ENCODE measurements at places on chromosomes 6 and 20.

DNA sequence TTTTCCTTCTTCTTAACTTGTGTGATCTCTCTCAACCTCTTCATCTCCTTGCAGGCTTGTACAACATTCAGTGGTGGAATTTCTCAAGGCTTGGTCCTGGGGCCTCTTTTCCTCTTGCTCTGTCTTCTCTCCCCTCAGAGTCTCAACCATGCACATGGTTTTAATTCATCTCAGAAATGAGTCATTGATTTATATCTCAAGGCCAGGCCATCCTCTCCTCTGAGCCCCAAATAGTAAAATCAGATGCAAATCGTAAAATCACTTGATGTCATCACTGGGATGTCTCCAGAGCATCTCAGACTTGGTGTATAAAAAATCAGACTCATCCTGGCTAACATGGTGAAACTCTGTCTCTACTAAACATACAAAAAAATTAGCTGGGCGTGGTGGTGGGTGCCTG lies 85.0 kb downstream of the FNDC1 start:
- DNase-seq = no peak

GRCh38 chr6:75154973-75155372 lies 50.9 kb downstream of the COL12A1 start:
- no peak for DNase-seq

DNA sequence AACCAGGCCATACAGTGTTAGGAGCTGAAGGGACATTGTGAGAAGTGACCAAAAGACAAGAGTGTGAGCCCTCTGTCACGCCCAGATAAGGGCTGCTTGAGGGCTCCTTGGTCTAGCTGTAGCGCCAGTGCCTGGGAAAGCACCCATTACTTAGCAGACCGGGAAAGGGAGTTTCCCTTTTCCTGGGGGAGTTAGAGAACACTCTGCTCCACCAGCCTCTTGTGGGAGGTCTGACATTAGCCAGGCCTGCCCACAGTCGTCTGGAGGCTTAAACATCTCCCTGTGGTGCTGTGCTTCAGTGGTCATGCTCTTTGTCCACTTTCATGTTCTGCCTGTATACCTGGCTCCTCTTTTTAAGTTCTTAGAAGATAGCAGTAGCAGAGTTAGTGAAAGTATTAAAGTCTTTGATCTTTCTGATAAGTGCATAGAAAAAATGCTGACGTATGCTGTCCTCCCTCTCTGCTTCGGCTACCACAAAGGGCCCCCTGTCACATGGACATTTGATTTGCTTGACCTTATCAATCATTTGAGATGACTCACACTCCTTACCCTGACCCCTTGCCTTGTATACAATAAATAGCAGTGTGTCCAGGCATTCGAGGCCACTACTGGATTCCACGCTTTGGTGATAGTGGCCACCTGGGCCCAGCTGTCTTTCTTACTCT lies 201.5 kb upstream of the ECI2 start:
- no peak for DNase-seq

DNA sequence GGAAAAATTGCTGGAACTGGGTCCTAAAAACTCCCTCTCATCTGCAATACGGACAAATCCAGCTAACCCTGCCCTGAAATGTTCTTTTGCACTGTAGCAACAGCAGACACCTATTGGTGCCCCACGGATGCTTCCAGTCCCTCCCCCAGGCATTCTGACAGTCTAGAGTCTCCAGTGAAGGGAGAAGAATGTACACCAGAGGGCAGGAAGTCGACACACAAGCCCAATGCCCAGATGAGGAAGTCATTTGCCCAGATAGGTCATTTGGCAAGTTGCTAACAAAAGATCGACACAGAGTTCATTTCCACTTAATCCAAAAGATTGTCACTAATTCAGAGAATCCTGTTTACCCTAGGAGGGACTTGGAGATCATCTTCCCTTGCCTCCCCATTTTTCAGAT lies 293.0 kb upstream of the PRDM1 start:
- no peak for DNase-seq

DNA sequence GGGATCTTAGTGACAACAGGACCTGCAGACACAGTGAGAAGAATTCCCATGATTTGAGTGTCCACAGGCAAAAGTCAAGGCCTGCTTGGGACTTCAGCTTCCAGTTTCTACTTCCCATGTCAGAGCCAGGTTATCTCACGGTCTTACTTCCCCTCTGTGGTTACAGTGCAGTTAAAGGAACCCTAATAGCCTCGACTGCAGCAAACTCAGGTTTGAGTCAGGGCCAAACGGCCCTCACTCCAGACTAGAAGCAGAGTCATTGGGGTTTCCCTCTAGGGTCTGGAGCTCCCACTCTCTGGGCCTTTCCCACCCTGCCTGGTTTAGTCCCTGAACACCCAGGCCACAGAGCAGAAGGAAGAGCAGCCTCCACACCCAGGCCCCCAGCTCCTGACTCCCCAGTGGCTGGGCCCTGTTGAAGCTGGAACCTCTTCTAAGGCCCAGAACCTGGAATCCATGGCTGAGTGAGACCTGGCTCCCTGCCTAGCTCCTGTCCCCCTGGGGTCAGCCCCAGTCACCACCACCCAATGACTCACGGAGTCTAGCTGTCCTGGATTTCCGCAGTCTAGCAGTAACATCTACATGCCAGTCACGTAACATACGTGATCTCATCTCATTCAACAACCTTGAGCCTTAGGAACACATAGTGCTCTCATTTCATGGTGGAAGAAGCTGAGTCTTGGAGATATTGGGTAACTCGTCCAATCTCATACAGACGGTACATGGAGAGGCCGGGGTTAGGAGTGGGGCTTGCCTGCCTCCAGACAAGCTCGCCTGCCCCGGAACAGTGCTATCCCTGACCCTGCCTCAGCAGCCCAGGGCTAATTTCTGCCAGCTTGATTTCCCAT lies 9.2 kb upstream of the GHRH start:
- DNase-seq = no peak

DNA sequence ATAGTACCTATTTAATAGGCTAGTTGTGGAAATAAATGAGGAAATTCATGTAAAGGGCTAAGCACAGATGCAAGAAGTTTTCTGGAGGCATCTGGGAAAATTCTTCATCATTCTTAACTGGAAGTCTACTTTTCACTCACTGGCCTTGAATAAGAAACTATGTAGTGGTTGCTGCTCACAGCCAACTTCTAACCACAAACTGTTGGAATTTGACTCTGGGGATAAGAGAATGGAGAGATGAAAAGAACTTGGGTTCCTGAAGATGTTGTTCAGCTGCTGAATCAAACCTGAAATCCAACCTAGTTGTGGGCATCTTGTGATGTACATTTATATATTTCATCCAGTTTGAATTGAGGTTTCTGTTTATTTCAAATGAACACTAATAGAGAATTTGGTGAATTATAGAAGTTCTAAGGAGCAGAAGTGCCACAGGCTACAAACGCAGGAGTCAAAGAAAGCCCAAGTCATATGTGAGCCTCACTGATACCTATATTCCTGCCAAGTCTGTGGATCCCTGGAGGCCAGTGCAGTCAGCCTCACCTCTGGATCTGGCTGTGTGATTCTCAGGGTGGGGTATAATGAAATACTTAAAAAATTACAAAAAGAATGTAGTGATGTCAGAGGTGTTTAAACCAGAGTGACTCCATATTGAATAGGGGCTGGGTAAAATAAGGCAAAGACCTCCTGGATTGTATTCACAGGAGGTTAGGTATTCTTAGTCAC lies 18.7 kb upstream of the MEI4 start:
- no peak for DNase-seq

DNA sequence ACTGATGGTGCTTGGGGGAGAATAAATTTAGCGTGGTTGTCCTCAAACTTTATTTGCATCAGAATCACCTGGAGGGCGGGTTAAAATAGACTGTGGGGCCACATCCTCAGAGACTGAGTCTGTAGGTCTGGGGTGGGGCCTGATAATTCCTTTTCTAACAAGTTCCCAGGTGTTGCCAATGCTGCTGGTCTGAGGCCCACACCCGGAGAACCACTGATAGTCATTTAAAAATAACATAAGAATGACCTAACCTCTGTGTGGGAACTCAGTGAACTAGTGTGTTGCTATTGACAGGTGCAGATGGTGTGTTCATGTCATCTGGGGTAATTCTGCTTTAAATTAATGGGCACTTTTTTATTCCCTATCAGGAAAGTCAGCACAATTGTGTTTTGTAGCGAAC lies 64.8 kb downstream of the RTN4IP1 start:
- no peak for DNase-seq

GRCh38 chr20:19996917-19997316 lies 20.2 kb upstream of the NAA20 start:
- DNase-seq = no peak

- no peak for DNase-seq
Observed at GRCh38 chr20:919491-919916, 3.4 kb upstream of the ANGPT4 start.

DNA sequence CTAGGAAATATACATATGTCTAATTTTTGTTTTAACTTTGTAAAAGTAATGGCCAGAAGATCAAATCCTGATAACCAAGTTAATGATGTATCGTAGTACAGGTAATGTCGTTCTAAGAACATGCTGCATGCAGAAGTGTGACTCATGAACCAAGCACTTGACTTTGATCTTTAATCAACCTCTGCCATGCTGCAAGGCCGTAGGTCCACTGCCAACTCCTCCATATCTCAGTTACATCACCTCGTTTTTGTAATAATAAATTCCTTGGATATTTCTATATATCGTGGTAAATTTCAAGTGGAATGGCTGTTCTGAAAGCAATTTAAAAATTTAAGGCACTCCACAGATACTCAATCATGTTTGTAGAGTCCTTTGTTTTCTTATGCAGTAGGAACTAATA lies 771.7 kb downstream of the EPHA7 start:
- DNase-seq = no peak
